ENCODE measurements at places on chromosomes 3 and 15. TPM values are rescaled to one million over a fixed set of nuclear protein-coding genes. Genes with fewer than 3 reads are reported as not detected.
A peak's percentile ranks its signal among the peaks of the same experiment; 100 is the strongest.

The FBXO40 gene
- not detected for total RNA-seq

DNA sequence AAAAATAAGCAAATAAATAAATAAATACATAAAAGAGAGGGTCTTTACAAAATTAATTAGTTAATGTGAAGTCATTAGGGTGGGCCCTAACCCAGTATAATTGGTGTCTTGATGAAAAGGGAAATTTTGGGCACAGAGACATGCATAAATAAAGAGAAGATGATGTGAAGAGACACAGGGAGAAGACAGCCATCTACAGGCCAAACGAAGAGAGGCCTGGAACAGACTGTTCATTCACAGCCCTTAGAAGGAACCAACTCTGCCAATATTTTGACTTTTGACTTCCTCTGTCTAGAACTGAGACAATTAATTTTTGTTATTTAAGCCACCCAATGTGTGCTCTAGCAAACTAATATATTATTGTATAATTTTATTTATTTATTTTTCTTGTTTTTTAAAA, 29.6 kb upstream of the SELENOK start:
- no peak overlapping the region for H3K4me3 ChIP-seq
- DNase-seq, result no peak
- H3K27me3 ChIP-seq, result no peaks in the 10 kb centered on the region
- no peak overlapping the region for H3K27ac ChIP-seq
- no peaks in the 10 kb centered on the region for H3K4me1 ChIP-seq

- H3K4me3 ChIP-seq, result no peak overlapping the region
- H3K27me3 ChIP-seq, result no peaks in the 10 kb centered on the region
- no peak for DNase-seq
- no peak overlapping the region for H3K27ac ChIP-seq
- H3K4me1 ChIP-seq, result peaks cover 7% of the 10 kb centered on the region
These were observed 136.0 kb downstream of the MECOM start for GRCh38 chr3:169527507-169527906.

DNA sequence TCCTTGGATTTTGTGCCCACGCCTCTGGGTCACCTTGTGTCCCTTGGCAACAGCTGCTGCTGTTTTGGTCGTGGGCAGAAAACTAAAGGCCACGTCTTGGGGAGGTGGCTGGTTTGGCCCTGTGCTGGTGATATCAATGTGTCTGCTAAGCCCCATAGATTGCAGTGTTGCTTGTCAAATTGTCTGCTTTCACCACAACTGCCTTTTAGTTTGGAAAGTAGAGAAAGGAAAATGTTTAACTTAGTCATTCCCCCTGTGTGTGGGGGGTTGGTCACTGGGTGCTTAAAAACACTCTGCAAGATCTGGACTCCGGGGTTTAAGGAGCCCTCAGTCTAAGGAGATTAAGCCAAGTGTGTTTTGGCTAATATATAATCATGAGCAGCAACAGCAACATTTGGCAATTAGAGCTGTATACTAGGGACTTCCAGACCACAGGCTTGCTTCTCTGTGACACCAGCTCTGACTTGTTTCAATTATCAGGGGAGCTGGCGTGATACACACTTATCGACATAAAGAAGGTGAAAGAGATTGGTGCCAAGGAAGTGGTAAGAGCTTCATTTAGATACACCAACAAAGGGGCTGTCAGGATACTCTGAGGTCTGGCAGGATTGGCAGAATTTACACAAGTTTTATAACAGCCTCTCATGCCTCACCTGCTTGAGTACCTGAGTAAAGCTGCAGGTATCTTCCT, 3.5 kb downstream of the SMAD3 start:
- H3K4me3 ChIP-seq, result no peak overlapping the region
- H3K27ac ChIP-seq, result peak overlapping the region; percentile 20
- DNase-seq, result no peak
- H3K36me3 ChIP-seq, result no peaks in the 10 kb centered on the region
- peaks cover 63% of the 10 kb centered on the region for H3K4me1 ChIP-seq

DNA sequence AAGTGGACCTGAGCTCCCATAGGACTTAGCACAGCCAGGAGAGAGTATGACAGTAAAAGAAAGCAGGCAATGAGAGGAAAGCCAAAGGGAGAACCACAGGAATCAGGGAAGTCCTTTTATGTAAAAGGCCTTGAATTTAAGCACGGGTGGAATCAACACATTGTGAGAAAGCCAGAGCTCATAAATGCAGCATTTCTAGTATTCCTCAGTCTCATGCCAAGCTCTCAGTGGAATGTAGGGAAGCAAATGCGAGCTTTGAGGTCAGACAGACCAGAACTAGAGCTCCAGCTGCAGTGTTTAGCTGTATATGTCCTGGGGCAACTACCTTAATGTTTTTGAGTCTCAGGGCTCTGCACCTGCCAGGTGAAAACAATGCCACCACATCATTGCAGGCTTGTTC, 132.1 kb upstream of the TRIM42 start:
- no peak overlapping the region for H3K27ac ChIP-seq
- no peak overlapping the region for H3K4me3 ChIP-seq

- no peak for DNase-seq
- H3K36me3 ChIP-seq, result no peaks in the 10 kb centered on the region
- no peak overlapping the region for H3K27ac ChIP-seq
These were observed 21.3 kb downstream of the EPHB3 start for GRCh38 chr3:184582646-184583577.

All from body of pancreas (tissue), 4 donors.